Ecto neural progenitor cell (in vitro differentiated cells): ENCODE measurements at places on chromosomes 3 and 15.

DNA sequence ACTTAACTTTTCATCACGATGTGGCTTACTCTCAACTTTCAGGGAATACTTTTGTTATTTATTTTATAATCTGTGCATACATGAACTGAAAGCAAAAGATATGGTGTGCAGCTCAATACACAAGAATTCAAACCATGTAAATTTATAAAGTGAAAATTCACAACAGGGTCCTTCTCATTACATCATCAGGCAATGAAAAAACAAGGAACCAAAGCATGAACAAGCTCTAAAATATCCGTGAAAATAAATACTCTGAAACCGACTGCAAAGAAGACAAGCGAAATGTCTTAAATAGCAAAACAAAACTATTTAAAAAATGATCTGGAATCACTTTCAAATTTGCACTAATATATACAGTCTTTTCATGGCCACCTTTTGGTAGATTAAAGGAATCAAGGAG lies 28.9 kb downstream of the GNB5 start:
- no peak for DNase-seq

- DNase-seq = no peak
Observed at GRCh38 chr3:135140591-135140990, 345.5 kb downstream of the EPHB1 start.

DNA sequence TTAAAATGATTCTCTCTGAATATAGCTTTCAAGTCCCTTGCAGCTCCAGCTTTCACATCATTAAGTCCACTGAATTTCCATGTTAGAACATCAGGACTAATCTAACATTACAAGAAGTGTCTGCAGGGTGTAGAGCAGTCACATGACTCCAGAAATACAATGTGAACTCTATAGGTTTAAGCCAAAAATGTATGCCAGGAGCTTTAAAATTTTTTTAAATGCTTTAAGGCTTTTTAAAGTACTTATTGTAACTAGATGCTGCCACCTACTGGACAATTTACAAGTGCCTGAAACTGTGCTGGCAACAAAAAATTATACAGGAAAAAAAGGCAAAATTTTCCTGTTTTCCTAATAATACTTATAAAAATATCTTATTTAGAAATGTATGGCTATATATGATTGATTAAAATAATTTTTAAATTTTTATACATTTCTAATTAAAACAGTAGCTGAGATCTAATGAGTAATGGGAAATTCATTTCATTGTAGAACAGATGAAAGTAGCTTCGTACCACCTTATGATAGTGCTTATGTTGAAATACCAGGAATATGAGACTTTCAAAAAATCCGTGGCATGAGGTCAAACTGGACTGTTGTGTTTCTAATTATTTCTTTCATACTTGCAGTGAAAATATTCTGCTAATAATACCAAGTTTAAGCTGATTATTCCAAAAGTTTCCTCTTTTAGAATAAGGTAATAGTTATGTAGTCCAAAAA lies 25.7 kb downstream of the FSIP1 start:
- no peak for DNase-seq

DNA sequence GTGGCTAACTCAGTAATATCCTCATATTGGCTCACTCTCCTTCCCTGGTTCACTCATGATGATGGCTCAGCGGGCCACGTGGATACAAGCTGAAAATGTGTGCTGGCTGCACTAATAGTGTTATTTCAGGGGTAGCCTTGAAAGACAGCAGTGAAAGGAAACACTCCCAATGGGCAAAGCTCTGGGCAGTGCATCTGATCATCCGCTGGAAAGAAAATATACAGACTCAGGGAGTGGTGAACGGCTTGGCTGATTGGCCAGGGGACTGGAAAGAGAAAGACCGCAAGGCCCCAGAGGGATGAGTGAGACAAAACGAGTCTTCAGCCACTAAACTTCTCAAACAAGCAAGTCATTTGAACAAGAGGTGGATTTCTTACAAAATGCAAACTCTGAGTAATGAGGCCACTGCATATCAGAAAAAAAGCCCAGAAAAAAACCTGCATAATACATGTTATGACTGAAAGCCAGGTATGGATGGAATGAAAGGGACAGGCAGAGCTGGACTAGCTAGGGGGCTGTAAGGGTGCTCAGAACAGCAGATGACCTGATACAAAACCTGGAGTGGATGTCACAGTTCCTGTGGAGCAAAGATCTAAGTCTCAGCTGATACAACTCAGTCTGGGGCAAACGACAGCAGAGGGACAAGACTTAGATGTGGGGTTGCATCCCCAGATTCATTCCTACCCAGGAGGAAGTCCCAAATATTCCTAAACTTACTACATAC lies 33.3 kb downstream of the CMTM6 start:
- no peak for DNase-seq

DNA sequence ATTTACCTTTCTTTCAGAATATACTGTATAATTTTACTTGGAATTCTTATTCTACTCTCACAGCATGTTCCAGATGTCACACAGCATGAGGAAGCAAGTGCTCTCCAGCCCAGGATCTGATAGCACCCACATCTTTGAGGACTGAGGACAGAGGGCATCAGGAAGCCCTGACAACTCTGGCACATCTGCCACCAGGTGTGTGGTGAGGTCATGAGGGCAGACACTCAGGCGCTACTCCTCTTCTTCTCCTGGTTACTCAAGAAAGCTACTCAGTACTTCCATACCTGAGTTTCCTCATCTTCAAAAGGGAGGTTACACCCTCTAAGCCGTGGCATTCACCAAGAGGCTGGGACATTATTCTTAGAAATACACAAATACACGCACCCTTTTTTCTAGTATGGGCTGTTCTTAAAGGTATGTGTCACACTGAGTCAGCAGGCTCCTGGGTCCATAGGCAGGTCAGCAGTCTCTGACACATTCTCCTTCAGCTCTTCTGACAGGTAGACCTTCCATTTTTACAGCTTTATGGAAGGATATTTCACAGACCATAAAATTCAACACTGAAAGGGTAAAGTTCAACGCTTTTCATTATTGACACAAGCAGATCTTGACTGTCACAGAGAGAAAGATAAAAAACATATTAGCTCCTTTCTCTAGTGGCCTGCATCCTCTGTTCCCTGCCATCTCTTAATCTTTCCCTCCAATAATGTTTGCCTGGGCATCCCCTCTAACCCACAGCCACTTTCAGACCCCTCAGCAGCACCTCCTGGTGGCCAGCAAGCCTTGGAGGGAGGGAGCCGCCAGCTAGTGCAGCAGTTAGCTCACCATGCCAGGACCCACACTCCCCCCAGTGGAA lies 103.2 kb upstream of the TJP1 start:
- DNase-seq = peak; percentile 87

DNA sequence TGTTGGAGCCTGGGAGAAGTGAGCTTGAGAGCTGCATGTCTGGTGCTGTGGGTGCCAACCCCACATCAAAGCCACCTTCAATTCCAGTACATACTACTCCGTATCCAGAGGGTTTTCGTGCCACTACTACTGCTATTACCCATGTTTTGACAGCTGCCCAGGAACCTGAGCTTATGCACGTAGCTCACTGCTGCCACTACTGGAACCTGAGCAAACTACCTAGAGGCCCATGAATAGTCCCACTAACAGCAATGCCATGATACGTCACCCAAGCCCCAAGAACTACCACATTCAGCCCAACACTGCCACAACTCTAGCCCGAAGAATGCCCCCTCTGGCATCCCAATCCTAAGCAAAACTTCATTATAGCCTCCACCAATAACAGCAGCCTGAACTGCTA lies 215.2 kb upstream of the BCHE start:
- DNase-seq = no peak

GRCh38 chr15:77107531-77108355 lies 36.8 kb upstream of the TSPAN3 start:
- peak; percentile 73 for DNase-seq

- DNase-seq = no peak
Observed at GRCh38 chr3:42052484-42053351, 38.4 kb upstream of the TRAK1 start.

- DNase-seq = no peak
Observed at GRCh38 chr3:119637679-119638477, 22.5 kb downstream of the POPDC2 start.

GRCh38 chr3:46395766-46396530 lies 10.9 kb downstream of the CCR5AS start:
- DNase-seq = no peak

DNA sequence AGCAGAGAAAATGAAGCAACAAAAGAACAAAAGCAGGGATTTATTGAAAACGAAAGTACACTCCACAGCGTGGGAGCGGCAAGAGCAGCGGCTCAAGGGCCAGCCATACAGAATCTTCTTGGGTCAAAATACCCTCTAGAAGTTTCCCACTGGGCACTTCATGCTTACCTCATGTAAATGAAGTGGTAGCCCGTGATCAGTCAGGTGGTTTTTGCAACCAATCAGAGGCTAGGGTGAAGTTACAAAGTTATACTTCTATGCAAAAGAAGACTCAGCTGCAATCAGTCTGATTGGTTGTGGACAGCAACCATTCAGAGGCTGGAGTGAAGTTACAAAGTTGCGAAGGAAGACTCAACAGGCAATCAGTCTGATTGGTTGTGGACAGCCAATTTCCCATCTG lies 37.8 kb upstream of the TRH start:
- no peak for DNase-seq

- DNase-seq = no peak
Observed at GRCh38 chr3:99624496-99625236, 13.7 kb upstream of the COL8A1 start.

GRCh38 chr15:43529587-43530345 lies 12.4 kb downstream of the MAP1A start:
- DNase-seq = no peak

GRCh38 chr3:60504827-60505457 lies 746.3 kb downstream of the FHIT start:
- DNase-seq = no peak

DNA sequence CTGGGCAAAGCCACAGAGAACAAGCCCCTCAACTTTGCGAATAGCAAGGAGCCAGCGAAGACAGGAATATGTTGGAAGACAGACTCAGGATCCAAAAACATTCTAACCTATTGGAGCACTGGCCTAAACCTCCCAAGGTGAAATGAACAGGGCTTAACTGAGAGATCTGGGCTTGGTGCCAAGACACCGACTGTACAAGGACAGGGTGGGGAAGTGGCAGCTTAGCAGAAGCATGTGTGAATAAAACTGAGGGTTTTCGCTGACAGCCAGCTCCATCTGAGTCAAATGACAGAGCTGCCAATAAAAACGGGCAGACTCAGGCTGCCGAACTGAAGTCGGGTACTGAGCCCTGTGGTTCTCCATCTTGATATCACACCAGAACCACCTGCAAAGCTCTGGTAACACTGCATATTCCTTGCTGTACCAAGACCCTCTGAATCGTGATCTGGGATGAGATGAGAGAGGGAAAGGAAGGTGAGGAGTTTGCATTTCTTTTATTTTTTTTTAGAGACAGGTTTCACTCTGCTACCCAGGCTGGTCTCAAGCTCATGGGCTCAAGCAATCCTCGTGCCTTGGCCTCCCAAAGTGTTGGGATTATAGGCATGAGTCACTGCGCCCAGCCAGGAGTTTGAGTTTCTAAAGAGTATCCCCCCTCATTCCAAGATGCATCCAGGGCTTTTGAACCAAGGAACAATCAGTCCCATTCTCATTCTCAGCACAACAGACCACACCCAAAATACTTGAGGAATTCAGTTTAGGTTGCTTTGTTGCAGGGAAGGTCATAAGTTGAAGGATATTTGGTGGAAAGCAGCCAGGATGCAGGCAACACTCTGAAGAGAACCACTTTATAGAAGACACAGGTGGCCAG lies 6.0 kb upstream of the PLCB2 start:
- DNase-seq = no peak

DNA sequence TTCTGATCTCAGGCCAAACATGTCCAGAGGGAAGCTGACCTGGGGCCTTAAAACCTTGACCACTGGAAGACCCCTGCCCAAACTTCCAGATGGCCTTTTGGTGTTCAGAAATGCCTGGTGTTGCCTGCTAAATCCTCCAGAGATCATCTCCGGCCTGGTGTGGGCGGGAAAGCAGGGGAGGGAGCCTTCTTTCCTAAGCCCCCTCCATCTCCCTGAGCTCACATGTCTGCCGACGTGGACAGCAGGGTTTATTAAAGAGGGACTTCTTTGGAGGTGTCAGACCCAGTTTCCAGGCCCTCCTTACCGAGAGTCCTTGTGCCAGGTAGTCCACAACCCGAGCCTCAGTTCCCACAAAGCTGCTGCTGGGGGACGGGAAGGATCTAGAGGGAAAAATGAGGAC lies 55.9 kb upstream of the SLC6A1 start:
- no peak for DNase-seq

DNA sequence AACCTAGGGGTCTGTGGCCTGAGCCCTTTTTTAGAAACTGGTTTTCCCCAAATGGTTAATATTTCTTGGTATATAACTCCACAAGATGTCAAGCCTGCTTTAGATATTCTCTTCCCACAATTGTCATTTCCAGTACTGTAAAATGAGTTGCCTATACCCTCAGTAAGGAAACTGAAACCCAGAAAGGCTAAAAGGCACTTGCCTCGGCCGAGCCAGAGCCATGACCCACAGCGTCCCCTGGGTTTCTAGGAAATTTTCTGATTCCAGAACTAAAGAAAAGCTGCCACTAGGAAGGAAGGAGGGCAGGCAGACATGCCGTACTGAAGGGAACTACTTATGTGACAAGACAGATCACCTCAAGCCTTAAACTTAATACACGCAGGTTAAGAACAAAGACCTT lies 59.1 kb downstream of the ATP8B4 start:
- DNase-seq = no peak

DNA sequence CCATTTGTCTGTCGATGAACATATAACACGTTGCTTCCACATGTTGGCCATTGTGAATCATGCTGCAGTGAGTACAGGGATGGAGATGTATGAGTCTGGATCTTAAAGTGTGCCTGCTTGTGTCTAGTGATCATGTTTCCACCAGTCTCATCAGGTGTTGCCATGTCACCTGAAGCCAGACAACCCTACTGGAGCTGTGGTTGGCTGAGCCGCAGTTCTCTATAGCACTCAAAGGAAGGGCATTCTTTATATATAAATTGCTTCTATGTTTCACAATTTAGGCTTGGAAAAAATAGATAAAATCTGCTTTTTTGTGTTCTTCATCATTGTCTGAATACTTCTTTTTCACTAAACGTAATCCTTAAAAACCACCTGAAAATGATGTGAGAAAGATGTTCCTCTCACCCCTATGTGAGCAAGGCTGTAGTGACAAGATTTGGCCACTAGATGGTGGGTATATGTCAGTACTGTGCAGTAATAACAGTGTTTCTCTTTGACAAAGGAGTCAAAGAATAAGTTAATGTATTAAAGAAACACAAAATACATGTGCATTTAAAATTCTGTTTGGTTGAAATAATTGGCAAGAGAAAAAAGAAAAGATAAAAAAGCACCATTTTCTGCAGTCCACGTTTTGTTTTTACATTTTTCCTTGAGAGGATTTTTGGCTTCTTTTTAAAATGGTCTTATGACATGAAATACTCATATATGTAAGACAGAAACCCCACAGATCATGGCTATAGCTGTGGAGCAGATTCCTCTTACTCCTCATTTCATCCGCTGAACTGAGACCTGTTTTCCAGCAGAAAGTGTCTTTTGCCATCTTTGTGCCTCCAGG lies 394.5 kb upstream of the DPPA4 start:
- DNase-seq = no peak

DNA sequence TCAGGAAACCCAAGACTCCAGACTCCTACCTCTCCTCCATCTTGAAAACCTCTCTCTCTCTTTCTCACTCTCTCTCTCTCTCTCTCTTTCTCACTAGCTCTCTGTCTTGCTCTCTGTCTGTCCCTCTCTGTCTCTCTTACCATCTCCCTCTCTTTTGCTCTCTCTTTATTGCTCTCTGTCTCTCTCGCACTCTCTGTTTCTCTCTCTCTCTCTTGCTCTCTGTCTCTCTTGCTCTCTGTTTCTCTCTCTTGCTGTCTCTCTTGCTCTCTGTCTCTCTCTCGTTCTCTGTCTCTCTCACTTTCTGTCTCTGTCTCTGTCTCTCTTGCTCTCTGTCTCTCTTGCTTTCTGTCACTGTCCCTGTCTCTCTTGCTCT lies 75.0 kb upstream of the NR2E3 start:
- no peak for DNase-seq
